Activated CD4-positive, alpha-beta T cell treated with anti-CD3 and anti-CD28 coated beads, Interleukin-2, Interleukin-4, amounts not matched to agents 100 ng/mL and 50 ng/mL, durations not matched to agents 16 hours and 8 hours (primary cell): ENCODE measurements at places on chromosomes 2 and 18.

GRCh38 chr2:30034052-30034775, 112.6 kb upstream of the YPEL5 start:
- no peak for DNase-seq

- DNase-seq = no peak
Observed at GRCh38 chr2:42938671-42939370, 146.4 kb upstream of the HAAO start.

- DNase-seq = no peak
Observed at GRCh38 chr2:153408710-153409385, 69.7 kb downstream of the RPRM start.

DNA sequence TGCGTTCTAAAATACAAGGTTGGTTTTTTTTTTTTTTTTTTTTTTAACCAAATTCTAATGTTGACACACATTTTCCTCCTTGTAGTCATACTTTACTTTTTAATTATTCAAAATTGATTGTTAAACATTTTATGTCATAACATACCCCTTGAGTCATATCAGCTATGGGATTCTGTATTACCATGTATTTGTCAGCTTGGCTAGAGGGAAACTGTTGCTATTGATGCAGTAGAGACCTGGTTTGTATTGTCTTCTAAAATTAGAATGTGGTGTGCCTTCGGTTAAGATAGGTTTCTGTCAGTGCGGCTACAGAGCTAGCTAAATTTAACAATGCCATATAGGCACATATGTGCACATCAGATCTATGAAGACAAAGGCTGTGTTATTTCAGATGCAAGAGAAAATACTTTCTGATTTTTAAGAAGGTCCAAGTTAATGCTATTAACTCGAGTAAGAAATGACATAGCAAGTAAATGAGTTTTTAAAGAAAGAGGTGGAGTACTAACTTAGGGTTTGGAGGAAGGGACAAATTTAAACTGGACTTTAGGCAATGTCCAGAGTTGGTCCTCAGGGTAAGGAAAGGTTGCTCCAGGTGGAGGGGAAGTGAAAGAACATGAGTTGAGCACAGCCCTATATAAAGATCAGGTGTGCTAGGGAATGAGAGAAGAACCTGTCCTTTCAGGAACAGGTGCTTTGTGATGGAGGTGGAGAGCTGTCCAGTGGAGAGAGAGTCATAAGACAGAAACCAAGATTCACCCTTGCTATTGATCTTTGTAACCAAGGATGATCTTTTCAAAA, 152.3 kb downstream of the PRPF40A start:
- DNase-seq = peak; percentile 41

- DNase-seq = peak; percentile 69
Observed at GRCh38 chr18:21179590-21180220, 62.3 kb upstream of the GREB1L start.

DNA sequence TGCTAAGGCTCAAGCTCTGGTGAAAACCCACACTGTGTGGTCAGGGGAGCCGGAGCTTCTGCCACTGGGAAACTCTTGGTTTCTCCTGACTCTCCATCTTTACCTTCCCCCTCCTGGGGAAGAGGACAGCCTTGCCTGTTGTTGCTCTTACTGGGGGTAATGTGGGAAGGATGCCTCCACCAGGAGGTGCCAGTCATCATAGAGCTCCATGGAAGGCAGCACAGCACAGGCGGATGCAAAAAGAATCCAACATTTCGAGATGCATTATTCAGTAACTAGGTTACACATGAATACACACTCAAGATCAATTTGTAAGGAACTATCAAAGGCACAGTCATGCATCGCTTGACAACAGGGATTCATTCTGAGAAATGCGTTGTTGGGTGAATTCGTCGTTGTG, 322.6 kb downstream of the AFF3 start:
- no peak for DNase-seq
